Stimulated activated CD8-positive, alpha-beta memory T cell treated with anti-CD3 and anti-CD28 coated beads, Interleukin-4, amount 100 ng/mL, for 4 hours (primary cell): ENCODE measurements at places on chromosomes 5 and 9.

DNA sequence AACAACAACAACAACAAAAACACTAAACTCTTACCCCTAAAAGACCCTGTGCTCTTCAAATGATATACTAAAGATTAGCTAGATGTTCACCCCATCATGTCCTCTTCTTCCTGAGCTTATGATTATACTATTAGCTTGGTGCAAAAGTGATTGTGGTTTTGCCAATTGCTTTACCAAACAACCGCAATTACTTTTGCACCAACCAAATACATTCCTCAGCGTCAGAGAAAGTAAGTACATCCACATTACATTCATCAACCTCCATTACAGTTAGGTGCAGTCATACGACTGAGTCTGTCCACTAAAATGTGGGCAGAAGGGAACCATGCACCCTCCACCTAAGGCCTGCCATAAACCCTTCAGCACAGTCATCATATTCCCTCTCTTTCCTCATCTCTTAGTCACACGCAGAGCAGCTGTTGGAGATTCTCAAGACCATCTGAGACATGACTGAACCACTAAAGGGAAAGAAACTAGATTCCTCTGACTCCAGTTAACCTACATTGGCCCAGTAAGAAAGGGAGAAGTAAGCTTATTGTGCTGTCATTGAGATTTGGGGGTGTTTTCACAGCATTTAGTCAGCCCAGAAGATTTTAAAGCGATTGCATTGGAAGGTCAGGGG is 181.6 kb upstream of the TLE4 start:
- no peak for DNase-seq

DNA sequence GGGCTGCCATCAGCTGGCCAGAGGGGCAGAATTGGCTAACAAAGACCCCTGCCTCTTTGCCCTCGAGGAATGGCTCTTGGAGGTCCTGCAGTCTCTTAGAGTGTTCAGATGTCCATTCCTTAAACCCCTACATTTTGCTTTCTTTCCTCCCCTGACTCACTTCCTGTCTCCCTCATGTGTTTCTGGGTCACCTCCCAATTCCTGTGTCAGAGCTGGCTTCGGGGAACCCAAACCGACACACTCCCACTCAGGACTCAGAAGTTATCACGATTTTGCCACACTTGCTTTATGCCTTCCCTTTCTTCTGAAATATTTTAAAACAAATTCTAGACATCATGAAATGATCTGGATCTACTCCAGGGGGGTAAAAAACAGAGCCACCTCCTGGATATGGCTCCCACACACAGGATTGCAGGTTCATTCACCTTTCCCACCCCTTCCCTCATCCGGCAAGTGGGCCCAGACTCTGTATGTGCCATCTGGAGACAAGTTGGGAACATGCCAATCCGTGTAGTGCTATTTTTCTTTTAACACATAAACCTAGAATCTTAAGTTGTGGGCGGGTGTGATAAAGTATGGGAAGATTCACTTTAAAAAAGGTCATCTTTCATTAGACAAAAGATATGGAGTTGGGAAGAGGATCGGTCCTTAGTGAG is 145.7 kb downstream of the NXNL2 start:
- no peak for DNase-seq

- no peak for DNase-seq
Measured at GRCh38 chr9:20722221-20722620, 38.2 kb downstream of the FOCAD start.

GRCh38 chr5:850511-851006 is at the start of gene ZDHHC11:
TSS of gene ZDHHC11 (minus strand) at chr5:850986. CDS start at chr5:850602, 384 bp downstream.
- DNase-seq, result no peak

- DNase-seq, result no peak
Measured at GRCh38 chr5:141623186-141623585, 4.4 kb upstream of the DIAPH1 start.

GRCh38 chr5:41924526-41924871 is 582 bp upstream of the FBXO4 start:
- DNase-seq, result no peak

DNA sequence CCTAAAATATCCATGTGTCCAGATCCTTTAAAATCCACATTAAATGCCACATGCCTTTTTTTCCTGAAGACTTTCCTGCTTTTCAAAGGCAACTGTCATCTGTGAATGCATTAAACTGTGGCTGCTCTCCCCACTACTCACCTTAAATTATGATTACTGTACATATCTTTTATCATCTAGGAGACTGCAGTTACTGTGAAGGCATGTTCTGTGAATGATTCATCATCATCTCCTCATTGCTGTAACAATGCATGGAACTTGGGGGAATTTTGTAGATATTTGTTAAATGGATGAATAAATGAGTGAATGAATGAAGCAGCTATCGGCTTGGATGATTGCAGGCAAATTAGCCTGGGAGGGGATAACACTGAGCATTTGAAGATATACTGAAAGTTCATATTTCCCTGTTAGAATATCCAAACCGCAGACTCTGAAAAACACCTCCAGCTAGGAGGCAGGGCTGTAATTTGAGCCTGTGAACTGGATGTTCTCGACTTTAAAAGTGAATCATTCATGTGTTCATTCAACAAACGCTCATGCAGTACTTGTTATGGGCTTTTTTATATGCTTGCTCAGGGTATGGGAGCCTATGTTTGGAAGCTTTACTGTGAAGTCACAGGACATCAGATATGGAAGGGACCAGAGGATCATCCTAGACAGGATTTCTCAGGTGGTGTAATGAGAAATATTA is 519.2 kb downstream of the KIF4B start:
- no peak for DNase-seq

DNA sequence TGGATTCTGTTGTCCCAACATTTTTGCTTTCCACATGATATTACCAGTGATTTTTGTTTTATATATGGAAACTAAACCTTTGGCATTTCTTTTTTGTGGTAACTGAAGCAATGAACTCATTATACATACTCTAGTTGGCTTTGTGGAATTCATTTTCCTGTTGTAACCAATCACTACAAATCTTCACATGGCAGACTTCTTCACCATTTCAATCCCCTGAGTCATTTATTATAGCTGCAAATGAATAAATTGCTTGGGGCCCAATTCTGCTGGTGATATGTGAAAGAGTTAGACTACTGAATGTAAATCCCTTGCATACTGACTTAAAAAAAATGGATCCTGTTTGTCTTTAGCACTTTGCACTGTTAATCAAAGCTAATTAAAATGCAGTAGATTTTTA is 1709.6 kb upstream of the WWC1 start:
- no peak for DNase-seq

- no peak for DNase-seq
Measured at GRCh38 chr9:107874137-107874536, 384.6 kb upstream of the KLF4 start.

GRCh38 chr5:115738830-115739229 is 77.6 kb downstream of the CDO1 start:
- DNase-seq, result no peak

- DNase-seq, result no peak
Measured at GRCh38 chr5:112338681-112339337, 80.3 kb downstream of the EPB41L4A start.

DNA sequence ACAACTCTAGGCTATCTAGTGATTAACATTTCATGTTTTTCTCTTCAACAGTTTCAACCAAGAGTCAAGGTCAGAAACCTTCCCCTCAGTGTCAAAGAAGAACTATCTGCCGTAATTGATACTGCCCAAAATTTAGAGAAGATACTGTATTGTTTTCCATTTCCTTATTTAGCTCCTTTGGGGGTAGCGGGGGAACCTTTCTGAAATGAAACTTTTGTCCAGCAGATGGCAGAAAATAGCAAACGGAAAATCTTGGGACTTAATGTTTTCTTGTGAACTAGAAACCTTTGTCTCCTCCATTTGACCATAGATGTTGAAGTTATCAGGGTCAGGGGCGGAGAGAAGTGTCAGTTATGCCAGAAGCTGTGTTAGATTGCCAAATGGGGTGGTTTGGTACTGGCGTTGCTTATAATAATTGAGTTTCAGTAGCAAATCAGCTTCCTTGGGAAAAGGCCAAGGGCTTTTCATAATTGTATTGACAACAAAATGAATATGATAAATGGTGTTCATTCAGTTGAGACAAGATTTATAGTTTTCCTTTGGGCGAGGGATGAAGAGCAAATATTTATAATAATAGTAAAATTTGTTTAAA is 101.7 kb upstream of the TLX3 start:
- no peak for DNase-seq

DNA sequence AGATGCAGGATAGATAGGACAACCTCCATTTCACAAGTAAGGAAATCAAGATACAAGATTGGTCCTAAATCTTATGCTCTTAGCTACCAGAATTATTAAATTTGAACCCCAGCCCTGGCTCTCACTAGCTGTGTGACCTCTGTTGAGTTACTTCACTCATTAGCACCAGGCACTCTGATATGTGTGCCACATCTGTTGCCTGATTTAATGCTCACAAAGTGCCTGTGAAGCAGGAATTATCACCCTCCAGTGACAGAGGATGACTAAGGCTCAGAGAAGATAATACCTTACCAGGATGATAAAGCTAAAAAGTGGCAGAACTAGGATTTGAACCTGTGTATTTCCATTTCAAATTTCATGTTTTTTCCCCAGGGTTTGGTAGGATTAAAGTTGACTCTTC is 110.0 kb downstream of the PLPPR1 start:
- DNase-seq, result no peak

DNA sequence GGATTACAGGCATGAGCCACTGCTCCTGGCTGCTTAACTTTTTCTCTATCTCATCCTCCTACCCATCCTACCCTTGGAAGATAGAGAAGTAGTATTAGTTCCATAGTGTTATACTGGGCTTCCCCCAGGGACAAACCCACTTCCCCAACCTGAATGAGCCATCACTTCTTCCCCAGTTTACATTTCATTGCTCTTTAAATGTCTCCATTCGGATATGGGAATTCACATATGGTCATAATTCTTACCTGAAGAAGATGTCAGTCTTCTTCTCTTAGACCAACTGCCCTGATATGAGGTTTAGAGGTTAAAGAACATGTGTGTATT is 1.9 kb downstream of the CD274 start:
- no peak for DNase-seq

DNA sequence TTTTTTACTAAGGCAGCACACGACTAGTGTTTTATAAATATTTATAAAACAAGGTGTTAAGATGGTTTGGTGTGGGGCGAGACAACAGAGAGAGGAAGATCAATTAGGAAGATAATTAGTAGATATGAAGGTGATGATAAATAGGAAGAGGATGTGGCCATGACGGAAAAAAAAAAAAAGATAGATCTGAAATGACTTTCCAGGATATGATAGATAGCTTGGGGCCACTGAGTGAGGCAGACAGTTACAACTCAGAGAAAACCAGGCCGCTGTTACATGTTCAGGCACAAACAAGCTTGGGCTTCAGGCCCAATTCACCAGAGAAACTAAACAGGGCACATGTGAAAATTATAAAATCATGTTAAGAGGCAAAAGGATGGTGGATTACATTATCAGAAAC is 43.2 kb downstream of the KIAA0825 start:
- no peak for DNase-seq

DNA sequence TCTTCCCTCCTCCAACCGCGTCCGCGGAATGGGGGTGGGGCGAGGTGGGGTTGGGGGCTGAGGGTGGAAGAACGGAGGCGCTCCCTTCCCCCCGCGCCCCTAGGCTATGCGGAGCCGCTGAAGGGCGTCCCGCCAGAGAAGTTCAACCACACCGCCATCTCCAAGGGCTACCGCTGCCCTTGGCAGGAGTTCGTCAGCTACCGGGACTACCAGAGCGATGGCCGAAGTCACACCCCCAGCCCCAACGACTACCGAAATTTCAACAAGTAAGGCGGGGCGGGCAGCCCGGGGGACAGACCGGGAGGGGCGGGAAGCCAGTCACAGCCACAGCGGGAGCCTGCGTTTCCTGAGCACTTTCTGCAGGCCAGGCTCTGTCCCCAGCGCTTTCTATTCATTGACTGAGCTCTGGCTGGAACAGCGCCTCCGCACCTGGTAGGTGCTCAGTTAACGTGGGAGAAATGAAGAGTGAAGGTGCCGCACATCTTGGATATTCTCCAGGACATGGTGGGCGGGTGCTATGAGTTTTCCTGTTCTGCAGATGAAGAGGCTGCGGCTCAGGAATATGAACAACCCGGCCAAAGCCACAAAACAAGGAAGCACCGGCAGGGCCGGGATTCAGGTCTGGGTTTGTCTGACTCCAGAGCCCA is 11.3 kb downstream of the MYOZ3 start:
- DNase-seq, result no peak
